ENCODE measurements at places on chromosomes 5 and 9.

DNA sequence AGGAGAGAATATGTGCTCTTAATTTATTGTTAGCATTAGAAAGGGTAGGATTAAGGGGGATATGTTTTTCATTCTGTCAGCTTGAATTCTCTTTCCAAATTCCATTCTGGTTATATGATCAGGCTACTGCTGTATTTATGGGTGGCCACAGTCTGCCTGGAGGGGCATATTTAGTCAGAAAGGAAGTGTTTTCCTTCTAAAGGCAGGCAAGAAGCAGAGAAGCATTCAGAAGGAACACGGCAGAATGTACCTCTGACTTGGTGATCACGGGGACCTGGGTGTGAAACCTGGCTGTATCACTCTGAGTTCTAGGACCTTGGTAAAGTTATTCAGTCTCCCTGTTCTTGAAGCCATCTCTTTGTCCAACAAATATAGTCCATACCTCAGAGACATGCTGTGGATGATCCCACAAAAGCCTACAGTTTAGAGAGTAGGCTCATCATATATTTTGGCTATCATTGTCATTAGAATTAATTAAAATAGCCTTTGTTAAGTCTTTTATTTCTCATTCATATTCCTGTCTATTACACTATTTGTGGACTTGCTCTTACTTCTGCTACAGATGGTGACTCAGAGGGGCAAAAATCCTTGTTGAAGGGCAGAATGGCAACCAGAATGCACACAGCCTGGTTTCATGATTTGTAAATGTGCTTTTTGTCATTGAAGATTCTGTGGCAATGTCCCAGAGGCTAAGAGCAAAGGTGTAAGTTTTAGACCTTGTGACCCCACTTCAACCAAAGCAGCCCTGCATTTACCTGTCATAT, 2.7 kb downstream of the TNC start:
- DNase-seq, result no peak

DNA sequence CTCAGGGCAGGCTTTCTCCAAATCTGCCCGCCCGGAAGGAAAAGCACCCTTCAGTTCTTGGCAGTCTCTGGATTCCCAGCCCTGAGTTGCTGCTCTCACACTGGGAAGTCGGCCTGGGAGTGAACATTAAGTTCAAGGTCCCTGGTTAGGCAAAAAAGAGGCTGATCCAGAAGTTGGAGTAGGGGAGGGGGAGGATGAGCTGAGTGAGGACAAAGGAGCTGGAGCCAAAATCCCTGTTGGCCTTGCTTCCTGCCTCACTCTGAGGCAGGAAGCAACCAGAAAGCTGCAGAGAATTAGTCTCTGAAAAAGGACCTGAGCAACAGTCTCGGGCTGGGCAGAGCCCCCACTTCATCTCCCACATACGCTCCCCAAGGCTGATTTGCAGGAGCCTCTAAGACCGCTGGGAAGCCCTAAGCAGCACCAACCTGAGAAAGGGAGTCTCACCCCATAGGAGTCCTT, 15.0 kb upstream of the RPS14 start:
- no peak for DNase-seq

GRCh38 chr9:91562416-91562815, 138.8 kb upstream of the NFIL3 start:
- DNase-seq, result no peak

- no peak for DNase-seq
Measured at GRCh38 chr5:68259700-68260099, 44.1 kb downstream of the PIK3R1 start.

DNA sequence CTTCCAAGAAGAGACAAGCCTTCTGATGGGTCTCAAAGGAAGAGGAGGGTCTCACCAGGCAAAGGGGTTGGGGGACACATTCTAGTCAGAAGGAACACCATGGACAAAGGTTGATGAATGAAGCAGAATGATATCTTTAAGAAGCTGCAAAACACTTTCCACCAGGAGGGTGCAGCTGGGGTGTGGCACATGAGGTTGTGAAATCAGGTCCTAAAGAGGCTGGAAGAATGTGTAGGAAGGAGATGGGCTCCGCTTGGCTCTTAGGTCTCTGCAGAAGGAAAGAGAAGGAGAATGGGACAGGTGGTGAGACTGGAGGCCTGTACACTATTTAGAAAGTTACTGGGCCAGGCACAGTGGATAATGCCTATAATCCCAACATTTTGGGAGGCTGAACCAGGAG, 328.6 kb downstream of the PDE4D start:
- DNase-seq, result no peak

- no peak for DNase-seq
Measured at GRCh38 chr9:129235041-129235930, 57.2 kb upstream of the IER5L start.

DNA sequence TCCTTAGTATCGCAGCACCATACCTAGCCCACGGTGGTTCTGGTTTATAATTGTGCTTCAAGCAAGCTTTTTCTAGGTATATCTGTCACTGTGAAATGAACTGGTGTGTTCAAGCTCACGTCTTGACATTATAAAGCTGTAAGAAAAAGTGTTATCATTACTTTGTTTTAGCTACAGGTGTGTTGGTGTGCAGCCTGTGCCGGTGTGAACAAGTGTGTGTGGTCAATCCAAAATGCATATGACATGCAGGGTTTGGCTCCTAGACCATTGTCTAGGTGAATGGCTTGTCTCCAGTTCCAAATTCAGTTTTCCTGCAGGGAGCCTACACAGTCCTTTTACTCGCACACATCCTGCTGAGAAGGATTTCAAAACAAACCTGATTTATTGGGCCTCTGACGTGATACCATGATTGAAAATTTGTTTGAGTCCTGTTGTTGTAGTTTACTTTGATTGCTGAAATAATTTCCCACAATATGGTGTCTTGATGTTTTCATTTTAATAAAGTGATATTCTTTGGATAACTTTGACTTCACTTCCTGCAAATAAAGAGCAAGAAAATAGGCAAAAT, 3.7 kb downstream of the LSM11 start:
- DNase-seq, result no peak

DNA sequence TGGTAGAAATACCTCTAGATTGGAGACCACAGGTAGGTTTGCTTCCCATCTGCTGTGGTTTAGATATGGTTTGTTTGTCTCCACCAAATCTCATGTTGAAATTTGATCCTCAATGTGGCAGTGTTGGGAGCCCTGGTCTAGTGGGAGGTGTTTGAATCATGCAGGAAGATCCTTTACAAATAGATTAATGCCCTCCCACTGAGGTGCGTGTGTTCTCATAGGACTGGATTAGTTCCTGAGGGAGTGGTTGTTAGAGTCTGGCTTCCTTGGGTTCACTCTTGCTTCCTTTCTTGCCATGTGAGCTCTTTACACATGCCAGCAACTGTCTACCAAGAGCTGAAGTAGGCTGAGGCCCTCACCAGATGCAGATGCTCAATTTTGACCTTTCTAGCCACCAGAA, 391.1 kb upstream of the GRIA1 start:
- DNase-seq, result no peak

GRCh38 chr9:133979921-133980863, 11.9 kb downstream of the VAV2 start:
- DNase-seq, result no peak

DNA sequence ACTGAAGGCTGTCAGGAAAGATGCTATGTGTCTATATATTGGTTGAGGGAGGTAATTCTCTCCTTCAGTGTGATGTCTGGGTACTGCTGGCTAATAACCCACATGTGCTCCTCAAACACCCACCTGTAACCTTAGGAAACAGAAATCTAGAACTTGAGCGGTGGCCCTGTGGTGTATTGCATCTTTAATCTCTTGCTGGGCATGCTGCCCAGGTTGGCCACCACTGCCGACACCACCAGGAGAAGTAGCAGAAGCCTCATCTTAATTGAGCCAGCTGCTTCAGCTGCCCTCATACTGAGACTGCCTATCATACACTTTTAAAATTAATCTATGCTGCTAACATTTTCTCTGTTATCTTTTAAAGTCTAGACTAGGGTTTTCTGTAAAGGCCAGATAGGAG, 103.5 kb upstream of the C5orf63 start:
- DNase-seq, result no peak

All from Caco-2 (cell line).